ENCODE measurements at places on chromosomes 7 and 10.

GRCh38 chr10:22742678-22743077, 28.3 kb upstream of the PIP4K2A start:
- no peak for DNase-seq

DNA sequence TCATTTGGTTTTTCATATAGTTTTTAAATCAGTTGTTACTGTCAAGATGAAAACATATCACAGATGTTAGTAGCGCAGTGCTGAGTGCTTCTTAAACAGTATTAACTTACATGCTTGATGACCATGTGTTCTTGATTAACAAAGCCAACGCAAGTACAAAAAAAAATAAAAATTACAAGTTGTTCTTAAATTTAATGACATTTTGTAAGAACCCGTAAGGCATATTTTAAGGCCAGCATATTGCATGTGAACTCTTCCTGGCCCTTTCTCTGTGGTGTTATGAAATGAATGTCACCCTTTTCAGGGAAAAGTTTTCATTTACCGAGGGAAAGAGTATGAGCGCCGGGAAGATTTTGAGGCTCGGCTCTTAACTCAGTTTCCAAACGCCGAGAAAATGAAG, 140.4 kb upstream of the NPS start:
- no peak for DNase-seq

DNA sequence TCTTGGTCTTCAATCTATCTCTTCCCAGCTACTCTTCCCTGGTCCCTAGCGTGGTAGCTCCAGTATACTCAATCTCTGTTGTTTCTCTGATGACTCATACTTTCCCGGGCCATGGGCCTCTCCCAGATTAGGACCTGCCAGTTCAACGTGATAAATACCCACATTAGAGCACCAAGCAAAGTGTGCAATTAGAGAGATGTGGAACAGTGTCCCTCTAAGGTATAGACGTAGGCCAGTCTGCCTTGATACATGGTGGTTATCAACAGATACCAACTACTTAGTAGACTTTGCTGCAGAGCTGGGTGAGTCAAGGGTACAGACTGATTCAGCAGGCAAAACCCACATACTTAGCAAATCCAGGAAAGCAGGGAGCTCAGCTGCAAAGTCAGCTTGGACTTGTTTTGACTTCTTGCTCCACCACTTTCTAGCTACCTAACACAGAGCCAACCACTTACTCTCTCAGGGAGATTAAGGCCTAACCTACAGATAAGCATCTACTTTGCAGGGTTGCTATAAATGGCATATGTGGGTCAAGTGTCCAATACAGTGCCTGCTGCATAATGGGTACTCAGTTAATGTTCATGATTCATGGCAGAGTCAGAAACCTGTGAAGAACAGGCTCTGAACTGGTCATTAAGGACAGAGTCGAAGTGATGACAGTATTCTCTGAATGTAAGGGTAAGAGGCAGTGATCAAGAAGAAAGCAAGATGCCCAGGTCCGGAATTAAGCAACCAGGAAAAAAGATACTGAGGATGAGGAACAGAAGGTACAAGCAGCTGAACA, 176.1 kb downstream of the CHN2 start:
- no peak for DNase-seq

DNA sequence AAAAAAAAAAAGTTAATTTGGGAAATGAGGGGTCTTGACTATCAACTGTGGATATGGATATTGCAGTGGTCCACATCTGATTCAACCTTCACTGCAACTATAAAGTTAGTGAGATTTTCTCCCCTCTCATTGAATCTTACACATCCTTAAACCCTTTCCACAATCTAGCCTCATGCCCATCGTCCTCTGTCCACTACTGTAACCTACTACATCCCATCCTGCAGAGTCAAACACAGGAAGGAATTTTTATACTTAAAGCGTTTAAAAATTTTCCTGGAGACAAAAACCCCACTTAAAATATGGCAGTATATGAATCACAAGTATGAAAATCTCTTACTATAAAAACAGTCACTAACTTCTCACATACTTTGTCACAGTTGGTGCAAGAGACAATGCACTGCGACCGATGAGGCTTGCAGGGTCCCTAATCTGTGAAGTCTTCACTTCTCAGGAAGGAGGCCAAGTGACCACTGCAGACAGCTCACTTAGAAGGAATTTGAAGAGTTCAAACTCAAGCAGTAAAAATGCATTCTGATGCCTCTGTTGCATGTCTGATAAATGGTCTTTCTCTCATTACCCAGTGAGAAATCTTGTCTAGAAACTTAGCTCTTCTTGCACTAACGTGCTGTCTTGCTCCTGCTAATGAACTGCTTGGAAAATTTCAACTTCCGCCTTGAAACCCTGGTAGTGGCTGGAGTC, 50.3 kb upstream of the ST8SIA6 start:
- DNase-seq: no peak

DNA sequence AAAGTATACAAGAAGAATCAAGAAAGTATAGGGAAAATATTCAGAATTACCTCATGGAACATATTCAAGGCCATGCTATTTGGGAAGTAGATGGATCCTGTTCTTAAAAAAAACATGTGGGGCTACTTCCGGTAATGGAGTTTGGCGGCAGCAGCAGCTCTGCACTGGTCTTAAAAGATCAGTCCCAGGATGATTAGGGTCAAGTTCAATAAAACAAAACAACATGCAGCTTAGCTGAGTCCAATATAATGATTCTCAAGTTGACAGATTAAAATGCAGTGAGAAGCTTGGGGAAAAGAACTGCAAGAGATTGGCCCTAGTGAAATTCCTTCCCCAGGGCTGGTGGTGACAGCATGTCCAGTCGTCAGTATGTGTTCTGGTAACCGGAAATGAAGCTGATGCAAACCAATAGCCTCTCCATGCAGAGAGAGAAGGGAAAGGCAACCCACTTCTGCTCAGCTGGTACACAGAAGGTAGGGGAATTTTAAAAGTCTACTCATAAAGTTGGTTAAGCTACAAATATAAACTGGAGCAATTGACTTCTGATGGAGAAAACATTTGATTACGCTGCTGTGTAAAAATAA, 305.1 kb upstream of the IMMP2L start:
- no peak for DNase-seq

- no peak for DNase-seq
These were observed 169.9 kb upstream of the ASAH2 start for GRCh38 chr10:50421026-50421719.

DNA sequence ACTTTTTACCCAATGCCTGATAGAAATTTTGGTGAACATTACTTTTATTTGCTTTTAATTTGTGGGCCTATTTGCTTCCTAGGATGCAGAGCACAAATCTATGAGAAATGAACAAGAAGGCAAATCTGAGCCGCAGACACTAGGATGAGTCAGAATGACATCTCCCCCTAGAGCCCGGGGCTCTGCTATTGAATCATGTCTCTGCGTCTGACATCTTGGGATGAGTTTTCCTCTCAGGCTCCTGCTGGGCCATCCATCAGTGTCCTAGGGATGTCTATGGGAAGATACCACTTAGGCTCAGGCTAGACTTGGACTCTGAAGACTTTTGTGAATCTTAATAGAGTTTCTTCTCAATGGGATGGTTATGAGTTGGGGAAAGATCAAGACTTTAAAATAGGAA, 157.3 kb upstream of the MTPN start:
- DNase-seq: no peak

GRCh38 chr10:114075093-114075492, 31.4 kb downstream of the ADRB1 start:
- DNase-seq: no peak

- no peak for DNase-seq
These were observed 77.7 kb downstream of the CRPPA start for GRCh38 chr7:16343612-16344011.

- DNase-seq: no peak
These were observed 13.5 kb downstream of the PTPN12 start for GRCh38 chr7:77550586-77550985.

- no peak for DNase-seq
These were observed 24.0 kb downstream of the COL26A1 start for GRCh38 chr7:101386558-101387231.

GRCh38 chr7:48511080-48511479, 339.8 kb downstream of the ABCA13 start:
- DNase-seq: no peak

GRCh38 chr10:126504761-126505112, 116.5 kb upstream of the ADAM12 start:
- no peak for DNase-seq

DNA sequence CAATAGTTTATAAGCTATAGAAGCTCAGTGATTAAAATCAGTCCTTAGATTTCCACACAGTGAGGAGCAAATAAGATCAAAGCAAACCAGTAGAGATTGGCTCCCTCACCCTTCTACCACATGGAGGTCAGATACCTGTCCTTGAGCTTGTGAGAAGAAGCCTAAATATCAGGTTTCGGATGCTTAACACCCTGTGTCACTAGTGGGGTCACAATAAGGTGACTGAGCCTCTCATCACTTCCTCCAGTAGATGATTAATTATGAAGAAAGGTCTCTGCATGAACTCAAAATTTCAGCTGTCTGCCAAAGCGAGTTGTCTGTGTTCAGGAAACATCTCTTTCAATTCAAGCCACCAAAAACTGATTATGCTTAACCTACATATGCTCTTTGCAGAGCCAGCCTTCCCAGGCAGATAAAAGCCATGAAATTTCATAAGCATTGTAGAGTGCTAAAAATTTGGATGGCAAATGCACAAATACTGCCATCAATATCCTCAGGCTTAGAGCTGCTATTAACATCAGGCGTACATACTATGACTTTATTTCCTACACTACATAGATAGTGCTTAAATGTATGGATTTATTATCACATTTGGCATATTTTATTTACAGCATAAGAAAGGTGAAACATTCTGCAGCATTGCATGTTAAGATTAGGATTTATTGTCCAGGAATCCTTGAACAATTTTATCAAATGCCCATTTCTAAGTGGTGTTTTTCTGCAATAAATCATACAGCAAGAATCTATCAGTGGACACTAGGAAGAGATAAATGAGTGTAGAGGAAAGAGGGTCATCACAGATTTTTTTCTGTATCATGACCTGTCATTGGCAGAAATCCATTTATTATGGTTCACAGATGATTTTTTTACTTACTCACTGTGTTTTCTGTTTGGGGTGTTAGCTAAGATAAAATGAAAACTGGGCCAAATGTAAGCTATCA, 285.1 kb upstream of the SP8 start:
- no peak for DNase-seq

GRCh38 chr10:70970830-70971229, 82.5 kb upstream of the PCBD1 start:
- DNase-seq: no peak

DNA sequence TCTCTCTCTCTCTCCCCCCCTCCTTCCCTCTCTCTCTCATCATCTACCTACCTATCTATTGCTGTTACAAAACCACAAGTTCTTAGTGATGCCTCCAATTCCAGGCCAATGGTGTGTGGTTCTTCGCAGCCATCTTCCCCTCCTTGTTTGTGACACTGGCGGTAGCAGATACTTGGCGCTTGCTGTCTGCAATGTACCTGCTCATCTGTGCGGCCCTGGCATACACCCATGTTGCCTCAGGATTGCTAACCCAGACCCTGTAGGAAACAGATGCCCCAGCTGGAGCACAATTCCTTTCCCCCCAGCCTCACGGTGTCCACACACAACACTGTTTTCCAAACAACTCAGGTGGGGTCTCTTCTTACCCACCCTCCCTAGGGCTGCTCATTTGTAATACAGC, 13.6 kb upstream of the DPYSL4 start:
- DNase-seq: no peak

DNA sequence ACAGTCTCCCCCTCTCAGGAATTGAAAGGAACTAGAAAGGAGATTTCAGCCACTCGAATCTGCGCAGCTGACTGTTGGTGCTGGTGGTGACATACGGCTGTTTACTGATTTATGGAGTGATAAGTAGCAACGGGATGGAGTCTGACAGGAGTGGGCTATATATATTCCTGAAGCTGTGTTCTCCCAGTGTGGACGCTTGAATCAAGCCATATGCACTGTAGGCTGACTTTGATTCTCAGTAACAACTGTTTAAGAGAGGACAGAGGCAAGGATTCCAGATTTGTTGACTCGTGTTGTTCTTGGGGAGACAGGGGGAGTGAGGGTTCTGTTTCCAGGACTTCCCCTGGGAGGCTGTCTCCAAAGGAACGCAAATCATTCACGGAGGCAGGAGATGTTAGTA, 260.1 kb upstream of the AUTS2 start:
- no peak for DNase-seq

GRCh38 chr7:134444961-134445315, 14.0 kb downstream of the AKR1B1 start:
- DNase-seq: no peak

All from activated T-cell treated with anti-CD3 and anti-CD28 coated beads for 4 hours (primary cell).